CD4-positive, alpha-beta T cell treated with Interleukin-21 for 1 hour (primary cell): ENCODE measurements at places on chromosomes 3 and 15.
A peak's percentile ranks its signal among the peaks of the same experiment; 100 is the strongest.

DNA sequence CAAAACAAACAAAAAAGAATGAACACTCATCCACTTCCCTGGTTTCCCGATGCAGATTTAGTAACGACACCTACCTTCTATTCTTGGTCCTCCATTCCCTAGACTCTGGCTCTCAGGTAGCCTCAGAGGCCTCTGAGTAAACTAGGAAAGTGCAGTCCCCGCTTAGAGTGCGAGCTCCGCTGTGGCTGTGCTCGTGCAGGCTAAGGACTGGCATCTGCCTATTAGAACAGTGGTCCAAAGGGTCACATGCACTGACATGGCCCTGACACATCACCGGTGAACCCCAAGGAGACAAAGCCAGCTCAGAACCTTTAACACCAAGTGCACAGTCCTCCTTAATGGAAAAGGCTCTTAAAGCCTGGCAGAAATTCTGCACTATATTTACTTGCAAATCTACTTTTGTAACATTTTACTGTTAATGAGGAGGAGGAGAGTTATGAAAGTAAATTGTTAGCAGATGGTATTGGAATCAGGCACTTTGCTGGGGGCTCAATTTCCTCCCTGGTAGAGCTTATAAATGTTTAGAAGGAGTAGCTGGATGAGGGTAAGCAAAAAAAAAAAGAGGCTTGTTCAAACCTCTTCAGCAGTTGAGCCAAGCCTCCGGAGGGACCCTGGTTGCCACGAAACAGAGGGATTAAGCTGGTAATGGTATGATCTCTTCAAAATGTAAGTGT is 31.1 kb downstream of the VGLL4 start:
- DNase-seq, result no peak

GRCh38 chr3:125470671-125471070 is 49.3 kb downstream of the SNX4 start:
- no peak for DNase-seq

- DNase-seq, result no peak
Measured at GRCh38 chr15:56472278-56472677, 7.3 kb upstream of the MNS1 start.

GRCh38 chr3:154981201-154981600 is 98.9 kb upstream of the MME start:
- no peak for DNase-seq

GRCh38 chr15:33344530-33344929 is 33.8 kb downstream of the RYR3 start:
- no peak for DNase-seq

GRCh38 chr3:186534113-186534669 is 10.0 kb downstream of the CRYGS start:
- peak; percentile 66 for DNase-seq

DNA sequence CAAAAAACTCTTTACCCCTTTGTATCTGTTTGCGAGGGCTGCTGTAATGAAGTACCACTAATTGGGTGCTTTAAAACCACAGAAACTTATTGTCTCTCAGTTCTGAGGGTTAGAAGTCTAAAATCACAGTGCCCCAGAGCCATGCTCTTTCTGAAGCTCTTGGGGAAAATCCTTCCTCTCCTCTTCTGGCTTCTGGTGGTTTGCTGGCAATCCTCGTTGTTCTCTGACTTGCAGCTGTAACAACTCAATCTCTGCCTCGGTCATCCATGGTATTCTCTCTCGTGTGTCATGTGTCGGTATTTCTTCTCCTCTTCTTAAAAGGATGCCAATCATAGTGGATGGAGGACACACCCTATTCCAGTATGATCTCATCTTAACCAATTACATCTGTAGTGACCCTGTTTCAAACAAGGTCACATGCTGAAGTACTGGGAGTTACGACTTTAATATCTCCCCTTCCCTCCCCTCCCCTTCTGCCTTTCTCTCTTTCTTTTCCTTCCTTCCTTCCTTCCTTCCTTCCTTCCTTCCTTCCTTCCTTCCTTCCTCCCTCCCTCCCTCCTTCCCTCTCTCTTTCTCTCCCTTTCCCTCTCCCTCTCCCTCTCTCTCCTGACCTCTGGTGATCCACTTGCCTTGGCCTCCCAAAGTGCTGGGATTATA is 6.5 kb upstream of the ARL8B start:
- no peak for DNase-seq

GRCh38 chr3:171005648-171006047 is 20.9 kb downstream of the SLC2A2 start:
- DNase-seq, result no peak

DNA sequence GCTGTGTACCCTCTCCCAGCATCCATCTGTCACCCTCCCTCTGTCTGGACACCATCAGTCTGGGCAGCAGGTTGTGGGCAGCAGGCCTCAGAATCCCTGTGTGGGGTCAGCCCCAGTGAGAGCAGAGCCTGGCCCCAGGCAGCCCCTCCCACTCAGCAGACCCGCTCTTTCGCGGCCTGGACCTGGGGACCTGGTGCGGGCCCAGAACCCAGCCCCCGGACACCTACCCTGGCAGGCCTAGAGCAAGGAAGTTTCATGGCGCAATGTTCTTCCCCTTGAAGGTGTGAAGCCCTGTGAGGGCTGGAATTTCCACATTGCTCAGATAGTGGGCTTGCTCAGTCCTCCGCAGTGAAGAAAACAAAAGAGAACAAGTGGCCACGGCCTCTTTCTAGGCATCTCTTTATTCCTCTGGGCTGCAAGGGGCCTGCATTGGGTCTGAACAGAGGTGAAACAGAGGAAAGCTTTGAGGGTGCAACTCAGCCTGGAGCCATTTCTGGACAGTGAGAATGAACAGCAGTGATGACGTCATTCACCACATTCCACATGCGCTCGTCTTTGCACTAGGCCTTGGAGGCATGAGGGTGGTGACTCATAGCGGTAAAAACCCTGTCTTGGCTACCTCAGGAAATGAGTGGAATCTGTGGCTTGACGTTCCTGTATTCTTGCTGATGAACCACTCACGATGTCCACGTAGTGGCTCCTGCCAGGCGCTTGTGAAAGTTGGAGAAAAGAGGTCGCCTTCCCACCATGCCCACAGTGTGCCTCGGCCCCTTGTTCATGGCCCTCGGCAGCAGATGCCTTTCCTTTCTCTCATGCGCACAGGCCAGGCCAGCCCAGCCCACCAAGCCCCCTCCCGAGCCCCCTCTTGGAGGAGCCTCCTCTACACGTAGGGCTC is 66.1 kb downstream of the SLC30A4 start:
- DNase-seq, result peak; percentile 82

DNA sequence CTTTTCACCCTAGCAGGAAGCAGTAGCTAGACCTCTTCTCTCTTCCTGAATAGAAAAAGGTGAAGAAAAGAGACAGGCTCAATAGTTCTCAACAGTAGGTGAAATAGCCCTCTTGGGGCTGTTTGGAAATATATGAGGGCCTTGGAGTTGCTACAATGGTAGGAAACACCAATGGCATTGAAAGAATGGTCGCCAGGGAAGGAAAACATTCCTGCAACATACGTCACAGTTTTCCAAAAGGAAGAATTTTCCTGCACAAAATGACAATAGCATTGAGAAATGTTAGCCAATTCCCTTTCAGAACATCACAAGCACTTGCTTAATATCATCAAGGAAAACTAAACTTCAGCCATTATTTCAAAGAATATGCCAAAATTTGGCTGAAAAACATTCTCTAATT is 484.5 kb downstream of the IGSF11 start:
- no peak for DNase-seq
